Stimulated activated CD8-positive, alpha-beta memory T cell treated with anti-CD3 and anti-CD28 coated beads, Interleukin-7, amount 100 ng/mL, for 24 hours (primary cell): ENCODE measurements at places on chromosomes 16 and 17.

- DNase-seq: no peak
These were observed 49.2 kb upstream of the EMP2 start for GRCh38 chr16:10629592-10629963.

DNA sequence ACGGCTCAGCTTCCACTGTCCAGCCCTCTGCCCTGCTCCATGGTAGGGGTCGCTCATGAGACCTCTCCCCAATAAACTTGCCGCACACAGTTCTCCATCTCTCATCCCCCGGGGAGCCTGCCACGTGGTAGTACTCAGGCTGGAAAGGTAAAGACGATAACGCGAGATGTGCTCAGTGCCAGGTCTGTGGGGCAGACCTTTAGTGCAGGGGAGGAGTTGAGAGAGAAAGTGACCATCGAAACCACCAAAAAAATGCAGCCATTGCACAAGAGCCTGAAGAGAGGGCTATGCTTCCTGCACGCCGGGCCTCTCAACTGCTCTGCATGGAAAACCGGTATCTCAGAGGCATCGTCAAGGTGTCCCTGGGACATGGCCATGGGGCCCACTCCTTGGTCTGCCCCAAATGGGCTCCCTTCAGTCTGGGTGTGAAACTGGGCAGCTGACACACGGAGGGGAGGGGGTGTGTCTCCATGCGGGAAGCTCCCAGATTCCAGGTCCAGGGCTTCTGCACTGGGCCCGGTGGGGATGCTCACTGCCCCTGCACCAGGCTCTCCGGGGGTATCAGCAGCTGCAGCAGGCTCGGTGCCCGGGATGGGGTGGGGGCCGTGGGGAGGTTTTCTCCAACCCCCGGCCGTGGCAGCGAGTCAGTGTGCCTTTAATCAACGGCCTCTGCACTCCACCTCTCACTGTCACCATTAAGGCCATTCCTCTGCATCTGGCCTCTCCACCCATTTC is 4.7 kb upstream of the AANAT start:
- DNase-seq: no peak

DNA sequence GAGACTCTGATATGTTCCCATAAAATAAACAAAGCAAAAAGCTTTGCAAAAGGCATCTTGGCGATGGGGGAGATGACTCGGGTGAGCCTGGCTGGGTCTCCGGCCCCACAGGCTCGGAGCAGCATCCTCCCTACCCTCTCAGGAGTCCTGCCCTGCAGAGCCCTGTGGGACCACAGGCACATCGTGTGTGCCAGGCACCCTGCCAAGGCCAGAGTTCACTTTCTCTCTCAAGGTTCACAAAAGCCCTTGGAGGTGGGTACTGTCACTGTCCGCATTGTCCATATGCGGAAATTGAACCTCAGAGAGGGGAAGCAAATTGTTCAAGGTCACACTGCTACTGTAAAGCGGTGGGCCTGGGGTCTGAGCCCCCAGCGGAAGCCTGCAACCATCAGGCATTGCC is 48.5 kb downstream of the CRISPLD2 start:
- no peak for DNase-seq

- DNase-seq: no peak
These were observed 1.1 kb downstream of the SYT17 start for GRCh38 chr16:19169082-19169639.

DNA sequence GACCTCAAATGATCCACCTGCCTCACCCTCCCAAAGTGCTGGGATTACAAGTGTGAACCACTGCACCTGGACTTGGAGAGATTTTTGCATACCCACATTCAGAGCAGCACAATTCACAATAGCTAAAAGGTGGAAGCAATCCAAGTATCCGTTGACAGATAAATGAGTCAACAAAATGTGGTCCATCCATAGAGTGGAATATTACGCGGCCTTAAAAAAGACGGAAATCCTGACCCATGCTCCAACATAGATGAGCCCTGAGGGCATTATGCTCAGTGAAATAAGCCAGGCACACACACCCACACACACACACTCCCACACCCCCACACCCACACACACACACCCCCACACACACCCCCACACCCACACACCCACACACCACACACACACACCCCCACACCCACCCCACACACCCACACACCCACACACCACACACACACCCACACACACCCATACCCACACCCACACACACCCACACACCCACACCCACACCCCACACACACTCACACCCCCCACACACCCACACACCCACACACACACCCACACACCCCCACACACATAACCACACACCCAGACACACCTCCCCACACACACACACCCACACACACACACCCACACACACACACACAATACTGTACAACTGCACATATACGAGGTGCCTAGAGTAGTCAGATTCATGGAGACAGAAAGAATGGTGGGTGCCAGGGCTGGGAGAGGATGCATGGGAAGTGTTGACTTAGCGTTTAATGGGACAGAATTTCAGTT is 124.7 kb downstream of the FOXL1 start:
- no peak for DNase-seq

GRCh38 chr17:146546-146945 is 9.2 kb downstream of the SCGB1C2 start:
- DNase-seq: no peak

DNA sequence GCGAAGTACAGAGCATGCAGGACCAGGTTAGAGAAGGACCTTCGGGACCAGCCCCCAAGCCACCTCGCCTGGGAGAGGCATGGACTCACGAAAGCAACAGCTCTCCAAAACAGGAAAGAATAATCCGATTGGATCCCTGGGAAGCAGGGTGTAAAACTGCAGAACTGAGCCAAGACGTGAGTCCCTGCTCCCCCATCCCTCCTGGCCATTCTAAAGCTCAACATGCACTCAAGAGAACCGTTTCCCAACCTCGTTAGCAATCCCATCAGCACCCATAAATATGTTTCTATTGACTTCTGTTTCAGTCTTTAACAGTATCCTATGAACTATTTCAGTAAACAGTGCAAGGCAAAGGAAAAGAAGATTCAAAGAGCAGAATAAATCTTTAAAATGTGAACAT is 167.0 kb downstream of the COPRS start:
- DNase-seq: no peak

- DNase-seq: no peak
These were observed 18.9 kb upstream of the CFAP20 start for GRCh38 chr16:58148099-58148498.

GRCh38 chr17:77709594-77709993 is 248.9 kb upstream of the TNRC6C start:
- DNase-seq: no peak

- no peak for DNase-seq
These were observed 976 bp downstream of the CCL3L1 start for GRCh38 chr17:36195434-36196130.

DNA sequence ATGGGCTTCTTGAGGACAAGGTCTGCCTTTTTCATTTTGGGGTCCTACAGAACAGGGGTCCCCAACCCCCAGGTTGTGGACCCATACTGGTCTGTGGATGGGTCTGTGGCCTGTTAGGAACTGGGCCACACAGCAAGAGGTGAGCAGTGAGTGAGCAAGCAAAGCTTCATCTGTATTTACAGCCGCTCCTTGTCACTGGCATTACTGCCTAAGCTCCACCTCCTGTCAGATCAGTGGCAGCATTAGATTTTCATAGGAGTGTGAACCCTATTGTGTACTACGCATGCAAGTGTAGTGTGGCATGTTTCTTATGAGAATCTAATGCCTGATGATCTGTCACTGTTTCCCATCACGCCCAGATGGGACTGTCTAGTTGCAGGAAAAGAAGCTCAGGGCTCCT is 33.9 kb downstream of the ERN1 start:
- no peak for DNase-seq

- DNase-seq: no peak
These were observed 3.3 kb downstream of the CLDN7 start for GRCh38 chr17:7258731-7259554.

GRCh38 chr17:37742116-37742761 is 2.6 kb downstream of the HNF1B start:
- no peak for DNase-seq

DNA sequence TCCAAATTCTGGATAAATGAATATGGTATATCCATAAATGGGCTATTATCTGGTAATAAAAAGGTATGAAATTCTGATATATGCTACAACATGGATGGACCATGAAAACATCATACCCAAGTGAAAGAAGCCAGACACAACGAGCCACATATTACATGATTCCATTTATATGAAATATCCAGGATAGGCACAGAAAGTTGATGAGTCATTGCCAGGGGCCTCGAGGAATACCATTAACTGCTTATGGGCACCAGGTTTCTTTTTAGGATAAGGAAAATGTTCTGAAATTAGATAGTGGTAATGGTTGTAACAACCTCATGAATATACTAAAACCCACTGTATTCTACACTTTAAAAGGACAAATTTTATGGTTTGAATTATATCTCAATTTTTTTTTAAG is 123.2 kb downstream of the PITPNC1 start:
- DNase-seq: no peak

DNA sequence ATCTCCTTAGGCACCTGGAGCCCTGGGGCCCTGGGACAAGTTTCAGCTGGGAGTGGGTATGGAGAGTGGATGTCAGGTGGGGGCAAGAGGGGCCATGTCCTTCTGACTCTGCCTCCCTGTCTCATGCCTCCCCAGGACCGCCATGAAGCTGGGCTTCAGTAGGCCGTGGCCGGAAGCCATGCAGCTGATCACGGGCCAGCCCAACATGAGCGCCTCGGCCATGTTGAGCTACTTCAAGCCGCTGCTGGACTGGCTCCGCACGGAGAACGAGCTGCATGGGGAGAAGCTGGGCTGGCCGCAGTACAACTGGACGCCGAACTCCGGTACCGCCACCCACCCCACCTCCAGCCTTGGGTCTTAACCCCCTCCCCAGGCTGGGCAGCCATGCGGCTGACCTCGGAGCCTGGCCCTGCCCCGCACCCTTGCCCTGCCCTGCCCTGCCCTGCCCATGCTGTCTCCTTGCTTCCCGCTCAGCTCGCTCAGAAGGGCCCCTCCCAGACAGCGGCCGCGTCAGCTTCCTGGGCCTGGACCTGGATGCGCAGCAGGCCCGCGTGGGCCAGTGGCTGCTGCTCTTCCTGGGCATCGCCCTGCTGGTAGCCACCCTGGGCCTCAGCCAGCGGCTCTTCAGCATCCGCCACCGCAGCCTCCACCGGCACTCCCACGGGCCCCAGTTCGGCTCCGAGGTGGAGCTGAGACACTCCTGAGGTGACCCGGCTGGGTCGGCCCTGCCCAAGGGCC is 20.0 kb downstream of the ACE start:
- DNase-seq: no peak

DNA sequence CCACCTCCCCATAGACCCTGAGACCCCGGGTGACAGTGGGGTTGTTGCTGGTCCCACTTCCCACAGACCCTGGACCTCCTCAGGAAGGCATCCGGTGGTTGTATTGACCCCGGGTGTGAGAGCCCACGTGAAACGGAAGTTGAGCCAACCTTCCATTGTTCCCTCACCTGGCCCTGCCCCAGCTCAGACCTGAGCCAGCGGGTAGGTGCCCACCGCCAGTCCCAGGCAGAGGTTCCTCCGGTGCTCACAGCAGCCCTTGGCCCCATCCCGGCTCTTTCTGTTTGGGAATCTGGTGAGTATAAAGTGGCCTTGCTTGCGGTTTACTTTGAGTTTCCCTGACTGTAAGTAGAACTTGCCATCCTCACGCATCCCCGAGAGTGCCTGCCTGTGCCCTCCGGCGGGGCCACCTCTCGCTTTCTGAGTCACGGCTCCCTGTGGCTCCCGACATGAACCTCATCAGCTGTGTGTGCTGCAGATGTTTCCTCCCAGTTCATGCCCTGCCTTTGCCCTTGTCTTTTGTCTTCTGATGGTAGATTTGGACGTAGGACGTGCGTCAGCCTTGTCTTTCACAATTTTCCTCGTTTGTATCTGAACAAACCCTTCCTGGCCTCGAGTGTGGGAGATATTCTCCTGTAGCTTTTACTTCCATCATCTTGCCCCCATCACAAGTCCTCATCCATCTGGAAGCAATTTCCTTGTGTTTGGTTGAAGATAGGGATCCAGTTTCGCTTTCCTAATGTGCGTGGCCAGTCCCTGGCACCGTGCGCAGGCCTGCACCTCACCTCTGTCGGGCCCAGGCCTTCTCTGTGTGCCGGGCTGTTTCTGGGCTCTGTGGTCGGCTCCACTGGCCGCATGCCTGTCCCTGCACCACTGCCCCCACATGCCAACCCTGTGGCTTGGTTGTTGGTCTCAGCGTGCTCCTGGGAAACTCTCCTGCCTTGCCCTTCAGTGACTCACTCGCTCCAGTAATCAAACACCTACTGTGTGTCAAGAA is 76.0 kb downstream of the METRNL start:
- no peak for DNase-seq

DNA sequence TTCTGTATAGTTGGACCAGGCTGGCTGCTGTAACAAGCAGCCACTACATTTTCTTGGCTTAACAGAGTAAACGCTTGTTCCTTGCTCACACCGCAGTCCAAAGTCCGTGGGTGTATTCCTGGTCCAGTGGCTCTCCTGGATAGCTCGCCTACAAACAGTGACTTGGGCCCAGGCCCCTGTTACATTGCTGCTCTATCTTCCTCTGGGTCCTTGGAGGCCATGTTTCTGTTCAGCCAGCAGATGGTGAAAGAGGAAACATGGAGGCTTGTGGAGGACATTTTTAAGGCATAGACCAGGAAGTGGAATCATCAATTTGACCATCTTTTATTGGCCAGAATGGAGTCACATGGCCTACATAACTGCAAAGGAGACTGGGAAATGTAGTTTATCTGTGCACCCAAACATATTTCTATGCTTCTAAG is 55.1 kb downstream of the ATP2C2 start:
- no peak for DNase-seq

GRCh38 chr16:74623839-74624235 is 16.9 kb upstream of the GLG1 start:
- DNase-seq: no peak

- no peak for DNase-seq
These were observed 7.6 kb upstream of the RPL13 start for GRCh38 chr16:89552913-89553312.

DNA sequence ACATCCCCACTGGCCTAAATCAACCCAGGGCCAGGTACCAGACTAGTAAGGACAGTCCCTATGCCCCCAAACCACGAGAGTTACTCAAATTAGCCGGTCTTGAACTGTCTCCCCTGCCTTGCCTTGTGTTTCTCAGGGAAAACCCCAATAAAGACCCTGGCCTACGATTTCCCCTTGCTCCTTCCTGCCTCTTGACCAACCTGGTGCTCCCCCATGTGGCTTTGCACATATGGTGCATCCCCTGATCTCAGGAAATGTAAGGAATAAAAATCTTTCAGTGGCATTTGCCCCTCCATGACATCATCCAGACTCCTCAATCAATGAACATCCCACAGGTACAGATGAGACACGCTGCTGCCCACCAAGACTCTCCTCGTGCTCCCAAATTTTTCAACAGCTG is 87.9 kb downstream of the ZNF18 start:
- DNase-seq: no peak
